ENCODE measurements at places on chromosomes 7 and 10.
A peak's percentile ranks its signal among the peaks of the same experiment; 100 is the strongest.

DNA sequence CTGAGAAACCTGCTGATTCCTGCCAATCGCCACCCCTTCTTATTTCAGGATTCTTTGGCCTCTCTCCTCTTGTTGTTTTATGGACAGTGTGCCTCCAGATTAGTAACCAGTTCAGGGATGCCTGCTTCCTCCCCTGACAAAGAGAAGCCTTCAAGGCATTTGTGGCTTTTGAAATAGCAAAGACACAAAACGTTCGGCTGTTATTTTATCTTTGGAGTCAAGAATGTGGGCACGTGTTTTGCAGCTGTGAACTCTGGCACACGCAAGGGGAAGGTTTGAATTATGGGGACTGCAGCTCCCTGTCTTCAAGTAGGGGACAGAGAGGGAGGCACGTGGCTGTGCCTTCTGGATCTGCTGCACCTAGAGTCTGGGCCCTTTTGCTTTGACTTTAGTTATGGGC, 157.9 kb upstream of the GRB10 start:
- DNase-seq: peak; percentile 22

DNA sequence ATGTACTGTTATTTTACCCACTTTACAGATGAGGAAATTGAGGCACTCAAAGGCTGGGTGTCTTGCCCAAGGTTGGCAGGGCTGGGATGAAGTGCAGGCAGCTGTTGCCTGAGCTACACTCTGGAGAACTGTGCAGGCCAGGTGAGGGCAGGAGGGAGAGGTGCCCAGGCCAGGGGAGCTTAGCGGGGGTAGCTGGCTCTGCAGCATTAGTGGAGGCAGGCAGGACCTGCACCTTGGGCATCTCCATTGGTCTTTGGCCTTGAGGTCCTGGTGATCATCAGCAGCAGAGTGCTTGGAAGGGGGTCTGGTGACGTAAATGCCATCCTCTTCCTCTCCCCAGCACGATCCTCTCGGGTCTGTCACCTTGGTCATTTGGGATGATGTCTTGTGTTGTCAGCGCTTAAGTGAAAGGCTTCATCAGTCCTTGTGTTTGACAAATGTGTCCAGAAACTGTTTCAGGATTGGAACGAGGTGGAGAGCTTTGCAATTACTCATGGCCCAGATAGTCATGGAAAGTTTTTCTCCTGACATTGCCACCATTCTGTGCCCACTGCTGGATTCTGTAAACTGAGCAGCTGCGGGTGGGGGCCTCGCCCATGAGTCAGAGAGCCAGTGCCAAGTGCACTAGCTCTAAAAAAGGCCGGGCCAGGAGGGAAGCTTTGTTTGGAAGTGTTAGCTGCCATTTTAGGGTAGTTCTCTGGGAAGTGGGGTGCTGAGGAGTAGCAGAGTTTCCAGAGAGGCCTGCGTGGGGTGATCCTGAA, 47.6 kb downstream of the TSPAN15 start:
- DNase-seq: no peak

- DNase-seq: peak; percentile 68
These were observed 36.3 kb upstream of the PDK4 start for GRCh38 chr7:95632609-95633008.

DNA sequence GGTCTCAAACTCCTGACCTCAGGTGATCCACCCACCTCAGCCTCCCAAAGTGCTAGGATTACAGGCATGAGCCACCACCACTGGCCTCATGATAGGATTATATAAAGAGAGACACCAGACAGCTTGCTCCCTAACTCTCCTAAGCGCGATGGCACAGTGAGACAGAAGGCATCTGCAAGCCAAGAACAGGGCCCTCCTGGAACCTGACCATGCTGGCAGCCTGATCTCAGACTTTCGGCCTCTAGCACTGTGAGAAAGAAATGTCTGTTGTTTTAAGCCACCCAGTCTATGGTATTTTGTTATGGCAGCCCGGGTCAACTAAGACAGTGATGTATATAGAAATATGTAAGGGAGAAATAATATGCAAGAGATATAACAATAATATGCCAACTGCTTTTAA, 51.2 kb downstream of the SRPK2 start:
- no peak for DNase-seq

DNA sequence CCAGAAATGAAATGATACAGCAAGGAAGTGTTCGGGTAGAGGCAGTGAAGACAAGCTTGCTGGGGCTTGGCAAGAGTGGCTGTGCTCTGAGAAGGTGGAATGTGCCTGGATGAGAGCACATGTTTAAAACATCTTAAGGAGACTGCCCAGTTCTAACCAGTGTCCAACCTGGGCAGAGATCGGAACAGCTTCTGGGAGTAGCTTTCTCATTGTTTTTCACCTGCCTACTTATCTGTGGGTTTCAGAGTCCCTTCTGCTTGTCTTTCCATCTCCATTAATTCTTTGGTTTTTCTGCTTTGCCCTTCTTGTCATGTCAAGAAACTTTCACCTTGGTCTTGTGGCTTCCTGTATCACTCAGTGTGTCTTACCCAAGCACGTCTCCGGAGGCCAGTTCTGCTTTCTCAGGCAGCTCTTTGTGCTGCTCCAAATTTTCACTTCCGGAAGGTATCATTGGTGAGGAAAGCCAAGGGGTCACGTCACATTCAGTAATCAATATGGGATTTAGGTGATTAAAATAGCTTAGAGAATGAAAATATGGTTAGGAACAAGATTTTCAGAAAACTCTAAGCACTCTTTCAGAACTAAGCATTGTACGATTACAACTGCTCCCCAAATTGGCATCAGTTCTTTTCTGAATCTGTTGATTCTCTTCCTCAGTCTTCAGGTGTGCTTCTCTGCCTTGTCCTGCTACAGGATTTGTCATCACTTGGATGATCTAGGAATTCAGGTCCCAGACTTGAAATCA, 5.5 kb upstream of the LAMB4 start:
- no peak for DNase-seq

DNA sequence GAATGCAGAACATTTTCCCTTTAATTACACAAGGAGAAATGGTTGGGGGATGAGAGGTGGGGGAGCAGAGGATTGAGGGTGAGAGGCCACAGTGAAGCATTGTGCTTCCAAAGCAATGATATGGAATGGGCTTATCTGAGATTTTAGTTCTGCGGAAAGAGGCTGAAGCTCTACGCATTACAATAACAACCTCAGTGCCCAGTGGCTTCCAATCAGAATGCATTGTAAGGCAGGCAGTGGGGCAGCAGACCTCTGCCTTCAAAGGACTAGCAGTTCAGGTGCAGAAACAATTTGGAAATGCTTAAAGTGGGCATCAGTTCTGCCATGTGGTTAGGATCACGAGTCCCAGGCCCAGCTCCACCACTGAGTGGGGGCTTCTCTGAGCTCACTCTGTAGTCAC, 251.0 kb upstream of the ZMIZ1 start:
- DNase-seq: no peak

DNA sequence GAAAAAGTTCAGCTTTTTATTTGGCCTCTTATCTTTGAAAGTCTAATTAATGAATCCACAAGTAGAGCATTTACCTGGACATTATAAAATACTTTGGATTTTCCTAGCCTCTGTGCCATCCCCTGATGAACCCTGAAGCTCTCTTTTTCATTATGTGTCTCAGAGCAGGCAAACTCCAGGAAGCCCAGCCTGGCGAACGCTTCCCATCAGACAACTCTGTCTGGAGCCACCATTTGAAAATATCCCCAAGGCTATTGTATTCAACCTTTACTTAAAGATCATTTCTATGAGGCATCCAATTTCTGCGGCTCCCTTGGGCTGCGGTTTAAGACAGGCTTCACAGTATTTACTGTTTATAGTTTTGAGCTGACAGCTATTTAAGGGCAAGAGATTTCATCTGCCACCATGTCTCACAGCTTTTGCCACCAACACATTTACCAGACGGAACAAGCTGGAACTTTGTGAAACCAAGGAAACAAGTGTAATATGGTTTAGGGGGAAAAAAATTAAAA, 257.2 kb upstream of the GLI3 start:
- peak; percentile 11 for DNase-seq

DNA sequence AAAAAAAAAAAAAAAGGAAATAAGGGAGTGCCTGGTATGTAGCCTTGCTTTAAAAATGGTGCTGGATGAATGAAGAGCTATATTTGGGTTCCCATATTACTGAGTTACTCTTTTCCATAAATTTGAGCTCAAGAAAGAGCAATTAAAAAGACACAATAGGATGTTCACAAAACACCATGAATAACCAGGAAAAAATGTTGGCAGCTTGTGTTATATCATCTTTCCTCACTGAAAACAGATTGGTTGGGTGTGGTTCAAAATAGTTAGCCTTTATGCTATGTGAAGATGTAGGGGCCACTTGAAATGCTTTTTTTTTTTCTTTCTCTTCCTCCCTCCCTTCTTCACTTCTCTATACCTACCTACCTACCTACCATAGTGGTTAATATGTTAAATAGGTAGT, 256.9 kb downstream of the STK31 start:
- no peak for DNase-seq

DNA sequence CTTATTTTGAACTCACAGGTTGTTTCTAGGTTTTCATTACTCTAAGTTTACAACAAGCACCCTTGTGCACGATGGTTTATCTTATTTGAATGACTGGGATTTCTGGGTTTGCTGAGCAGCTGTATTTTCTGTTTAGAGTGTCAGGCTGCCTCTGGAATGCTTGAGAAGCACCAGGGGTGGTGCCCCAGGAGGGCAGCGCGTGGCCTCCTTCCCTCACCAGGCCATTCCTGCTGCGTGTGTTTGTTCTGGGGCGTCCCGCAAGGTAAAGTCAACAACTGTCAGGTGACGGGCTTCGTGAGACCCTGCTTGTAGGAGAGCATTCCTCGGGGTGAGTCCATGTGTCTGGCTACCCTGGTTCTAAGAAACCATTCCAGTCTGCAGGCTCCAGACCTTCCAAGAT, 54.9 kb downstream of the FAM171A1 start:
- no peak for DNase-seq

- DNase-seq: peak; percentile 73
These were observed at the start of gene COL13A1 for GRCh38 chr10:69801434-69802315. Gene COL13A1, plus strand, starts transcription at chr10:69801906. Its CDS starts 518 bp downstream, at chr10:69802424.

DNA sequence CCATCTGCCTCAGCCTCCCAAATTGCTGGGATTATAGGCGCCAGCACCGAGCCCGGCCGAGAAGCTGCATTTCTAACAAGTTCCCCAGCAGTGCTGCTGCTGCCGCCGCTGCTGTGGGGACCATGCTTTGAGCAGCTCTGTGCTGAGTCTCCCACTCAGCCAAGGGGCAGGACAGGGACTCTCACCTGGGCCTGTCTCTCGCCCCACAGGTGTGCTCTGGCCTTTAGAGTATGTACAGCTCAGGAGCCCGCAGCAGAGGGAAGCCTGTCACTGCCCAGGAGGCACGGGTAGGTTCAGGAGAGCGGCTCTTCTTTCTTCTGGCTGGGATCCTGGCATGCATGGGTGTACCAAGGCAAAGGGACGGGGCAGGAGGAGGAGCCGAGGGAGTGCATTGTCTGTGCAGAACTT, 130.1 kb downstream of the CAMK1D start:
- no peak for DNase-seq

GRCh38 chr7:55120501-55121198, 101.8 kb downstream of the EGFR start:
- peak; percentile 87 for DNase-seq

- no peak for DNase-seq
These were observed 64.9 kb upstream of the PALS2 start for GRCh38 chr7:24508316-24508715.

Measured in cardiac fibroblast (primary cell).